ENCODE measurements at places on chromosomes 2 and 18.

DNA sequence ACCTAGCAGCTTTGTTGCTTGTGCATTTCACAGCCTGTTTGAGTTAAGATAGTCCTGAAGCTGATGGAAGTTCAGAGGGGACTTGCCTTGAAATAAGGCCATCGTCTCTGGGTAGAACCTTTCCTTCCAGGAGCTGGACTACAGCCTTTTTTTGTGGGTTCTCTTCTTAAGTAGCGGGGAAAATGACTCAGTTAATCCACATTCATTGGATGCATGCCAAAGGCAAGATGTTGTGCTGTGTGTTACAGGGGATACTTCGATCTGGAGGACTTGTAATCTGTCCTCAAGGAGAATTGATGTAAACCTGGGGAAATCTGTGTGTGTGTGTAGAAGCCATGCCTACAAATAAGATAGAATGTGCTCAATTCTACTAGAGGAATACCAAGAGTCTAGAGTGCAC is 46.8 kb downstream of the RPIA start:
- peak; percentile 32 for DNase-seq

- no peak for DNase-seq
These were observed 17.8 kb downstream of the RNF144A start for GRCh38 chr2:6934758-6935651.

DNA sequence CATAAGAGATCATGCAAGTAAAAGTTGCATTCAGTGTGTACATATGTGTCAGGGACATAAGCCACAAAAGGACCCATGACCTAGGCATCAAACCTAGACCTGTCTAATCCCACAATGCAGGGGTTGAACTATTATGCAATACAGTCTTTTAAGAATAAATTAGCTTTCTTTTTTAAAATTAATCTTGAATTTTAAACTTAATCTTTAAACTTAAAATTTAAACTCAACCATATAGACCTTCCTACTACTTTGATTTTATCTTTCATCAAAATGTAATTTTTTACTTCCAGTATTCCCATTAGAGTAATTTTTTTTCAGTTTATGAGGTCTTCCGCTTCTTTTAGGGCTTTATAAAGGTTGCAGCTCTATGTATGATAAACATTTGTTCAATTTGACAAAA is 702.9 kb downstream of the SUCLG1 start:
- no peak for DNase-seq

- no peak for DNase-seq
These were observed 128.8 kb upstream of the BCL2L11 start for GRCh38 chr2:110991911-110992310.

DNA sequence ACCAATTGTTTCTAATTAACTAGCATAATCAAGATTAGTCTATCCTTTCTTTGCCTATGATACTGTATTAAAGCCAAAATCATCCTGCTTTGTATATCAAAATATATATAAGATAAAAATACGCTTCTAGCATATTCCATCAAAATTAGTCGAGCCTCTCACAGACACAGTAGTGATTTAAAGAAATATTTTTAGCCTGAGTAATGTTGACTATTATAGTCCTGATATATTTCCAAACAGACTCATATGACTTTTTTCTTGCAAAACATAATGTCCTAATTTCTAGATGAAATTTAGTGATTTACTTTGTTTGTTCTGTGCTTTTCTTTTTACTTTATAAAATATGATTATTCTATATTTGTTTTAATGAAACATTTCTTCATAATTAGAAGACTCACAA is 30.9 kb downstream of the FAP start:
- no peak for DNase-seq

- peak; percentile 74 for DNase-seq
These were observed 497.6 kb upstream of the FAM98A start for GRCh38 chr2:34096562-34097171.

GRCh38 chr2:211344289-211344688 is 787.9 kb downstream of the CPS1 start:
- DNase-seq, result peak; percentile 43

GRCh38 chr18:3107740-3108151 is 94.8 kb upstream of the LPIN2 start:
- no peak for DNase-seq

- DNase-seq, result no peak
These were observed 283.7 kb upstream of the PKDCC start for GRCh38 chr2:41764131-41764530.

DNA sequence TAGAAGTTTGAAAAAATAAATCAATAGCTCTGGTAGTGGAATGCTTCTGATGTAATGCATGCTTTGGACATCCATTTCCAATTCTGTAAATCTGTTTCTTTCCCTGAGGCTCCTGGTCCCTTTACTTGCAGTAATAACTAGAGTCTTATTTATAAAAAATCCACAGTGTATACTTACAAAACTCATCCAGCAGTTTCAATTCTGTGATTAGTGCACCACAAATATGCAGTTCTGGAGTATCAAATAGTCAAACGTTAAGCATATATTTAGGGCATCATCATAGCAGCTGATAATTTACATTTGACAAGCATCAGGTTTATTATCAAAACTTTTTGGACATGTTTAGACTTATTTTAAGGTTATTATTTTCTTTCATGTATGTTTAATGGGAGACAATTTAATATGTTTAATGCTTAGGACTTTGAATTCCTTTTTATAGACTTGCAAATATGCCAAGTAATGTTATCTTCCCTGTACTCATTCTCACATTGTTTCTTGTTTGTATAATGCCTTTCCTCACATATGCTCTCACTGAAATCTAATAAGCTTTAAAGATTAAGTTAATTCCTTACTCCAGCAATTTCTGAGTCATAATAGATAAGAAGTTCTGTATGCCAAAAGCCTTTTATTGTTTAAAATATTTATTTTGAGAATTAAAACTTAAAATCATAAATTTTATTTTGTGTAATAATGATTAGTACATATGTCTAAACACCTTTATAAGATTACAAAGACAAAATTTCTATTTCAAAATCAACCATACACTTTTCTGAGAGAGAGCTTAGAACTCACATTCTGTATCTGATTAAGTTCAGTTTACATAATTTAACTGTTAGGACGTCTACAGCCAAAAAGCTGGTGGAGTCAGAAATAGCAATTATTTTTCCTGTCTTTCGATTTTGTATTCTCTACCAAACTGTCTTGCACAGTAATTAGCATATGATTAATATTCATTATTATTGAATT is 341.5 kb upstream of the TMEFF2 start:
- no peak for DNase-seq

GRCh38 chr2:17309181-17309580 is 209.1 kb downstream of the RAD51AP2 start:
- DNase-seq, result no peak

DNA sequence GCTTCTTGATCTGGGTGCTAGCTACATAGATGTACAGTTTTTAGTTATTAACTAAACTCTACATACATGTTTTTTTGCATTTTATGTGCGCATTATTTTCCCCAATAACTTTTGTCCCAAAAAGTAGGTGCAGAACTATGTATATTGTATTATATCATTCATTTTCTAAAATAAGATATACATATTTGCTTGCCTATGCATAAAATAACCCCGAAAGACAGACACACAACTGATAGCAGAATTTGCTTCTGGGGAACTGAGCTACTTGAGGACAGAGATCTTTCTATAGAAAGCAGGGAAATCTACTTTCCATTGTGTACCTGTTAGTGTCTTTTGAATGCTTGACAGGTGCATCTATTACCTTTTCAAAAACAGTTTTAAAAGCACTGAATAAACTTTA is 88.9 kb upstream of the SIX3 start:
- no peak for DNase-seq

- DNase-seq, result no peak
These were observed 8.5 kb upstream of the CYBRD1 start for GRCh38 chr2:171513719-171514160.

- no peak for DNase-seq
These were observed 35.4 kb downstream of the MRPL35 start for GRCh38 chr2:86234563-86235131.

- DNase-seq, result peak; percentile 68
These were observed 158.9 kb upstream of the FN1 start for GRCh38 chr2:215594766-215595165.

DNA sequence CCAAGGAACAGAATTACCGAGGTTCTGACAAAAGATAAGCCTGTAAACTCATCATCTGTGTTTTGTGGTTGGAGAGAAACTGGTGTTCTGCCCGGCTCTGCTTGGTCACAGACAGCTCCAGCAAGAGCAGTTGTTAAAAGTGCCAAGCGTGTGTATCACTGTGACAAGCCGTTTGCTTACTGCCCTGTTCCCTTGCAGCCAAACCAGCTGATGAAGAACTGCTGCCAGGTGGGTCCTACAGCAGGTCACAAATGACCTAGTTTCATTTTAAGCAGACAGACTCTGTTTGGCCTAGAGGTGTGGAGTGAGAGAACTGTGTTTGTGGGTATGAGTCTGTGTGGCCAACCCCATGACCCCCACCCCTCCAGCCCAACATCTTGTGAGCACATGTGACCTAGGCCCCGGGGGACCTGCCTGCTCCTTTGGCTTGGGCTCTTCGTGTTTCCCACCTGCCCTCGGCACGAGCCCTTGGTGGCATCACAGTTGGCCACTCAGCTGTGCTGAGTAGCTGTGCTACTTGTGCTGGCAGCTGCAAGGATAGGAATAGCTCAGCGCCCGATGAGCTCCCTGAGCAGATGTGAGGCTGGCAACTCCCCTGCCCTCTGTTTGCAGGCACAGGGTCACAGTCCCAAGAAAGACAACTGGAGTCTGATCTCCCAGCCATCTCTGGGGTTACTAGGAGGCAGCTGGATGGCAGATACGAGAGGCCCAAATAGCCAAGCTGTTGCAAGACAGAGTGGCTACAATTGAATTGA is 9.7 kb downstream of the OXER1 start:
- no peak for DNase-seq

- peak; percentile 92 for DNase-seq
These were observed 42.8 kb downstream of the CCDC102B start for GRCh38 chr18:68840554-68841263.

DNA sequence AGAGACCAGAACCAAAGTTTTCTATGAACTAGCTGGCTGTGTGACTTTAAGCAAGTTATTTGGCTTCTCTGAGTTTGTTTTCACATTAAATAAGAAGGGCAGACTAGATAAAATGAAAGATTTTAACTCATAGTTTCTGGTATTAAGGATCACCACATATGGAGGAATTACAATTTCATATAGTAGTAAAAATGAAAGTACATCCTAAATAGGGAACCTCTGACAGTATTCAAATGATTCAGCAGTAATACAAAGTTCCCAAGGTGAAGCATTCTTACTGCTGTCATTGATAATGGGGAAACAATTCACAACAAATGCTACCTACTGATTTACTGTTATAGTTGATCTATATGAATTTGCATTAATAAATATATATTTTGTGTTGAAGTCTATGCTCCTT is 170.3 kb upstream of the VRK2 start:
- no peak for DNase-seq

DNA sequence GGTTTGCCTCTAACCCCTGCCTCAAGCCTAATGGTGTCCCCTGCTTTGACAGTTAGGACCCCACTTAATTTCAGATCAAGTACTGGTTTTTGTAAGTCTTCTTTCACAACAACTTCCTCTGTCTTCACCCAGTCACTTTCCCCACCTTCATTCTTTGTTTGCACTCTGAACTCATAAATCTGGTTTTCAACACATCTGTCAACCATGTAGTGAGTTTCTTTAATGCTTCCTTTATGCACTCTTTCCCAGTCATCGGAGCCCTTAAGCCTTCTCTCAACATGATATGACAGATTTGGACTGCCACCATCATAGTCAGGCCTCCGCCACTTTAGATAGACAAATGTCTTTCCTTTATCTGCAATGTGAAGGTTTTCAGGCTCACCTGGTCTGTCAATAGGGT is 109.1 kb downstream of the PLEKHA3 start:
- DNase-seq, result no peak

DNA sequence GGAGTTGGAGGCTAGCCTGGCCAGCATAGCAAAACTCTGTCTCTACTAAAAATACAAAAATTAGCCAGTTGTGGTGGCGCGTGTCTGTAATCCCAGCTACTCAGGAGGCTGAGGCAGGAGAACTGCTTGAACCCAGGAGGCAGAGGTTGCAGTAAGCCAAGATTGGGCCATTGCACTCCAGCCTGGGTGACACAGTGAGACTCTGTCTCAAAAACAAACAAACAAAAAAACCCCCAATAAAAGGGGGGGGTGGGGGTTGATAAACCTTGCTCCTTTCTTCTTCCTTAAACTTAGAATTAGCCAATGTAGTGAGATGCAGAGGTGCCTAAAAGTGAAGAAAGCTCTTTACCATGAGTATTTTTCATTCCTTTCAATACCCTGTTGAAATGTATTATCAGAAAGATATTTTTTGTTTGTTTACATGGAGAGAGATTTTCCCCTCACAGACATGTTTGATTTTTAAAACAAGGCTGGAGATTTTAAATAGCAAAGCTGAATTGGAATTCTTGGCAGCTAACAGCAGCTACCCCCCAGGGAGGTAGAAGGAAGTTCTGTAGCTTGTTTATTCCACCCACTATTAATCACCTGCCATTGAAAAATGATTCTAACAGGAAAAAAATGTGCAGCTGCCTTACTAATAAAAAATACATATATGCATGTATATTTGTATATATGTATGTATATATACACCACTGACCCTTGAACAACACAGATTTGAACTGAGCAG is 48.6 kb downstream of the GYPC start:
- DNase-seq, result no peak

DNA sequence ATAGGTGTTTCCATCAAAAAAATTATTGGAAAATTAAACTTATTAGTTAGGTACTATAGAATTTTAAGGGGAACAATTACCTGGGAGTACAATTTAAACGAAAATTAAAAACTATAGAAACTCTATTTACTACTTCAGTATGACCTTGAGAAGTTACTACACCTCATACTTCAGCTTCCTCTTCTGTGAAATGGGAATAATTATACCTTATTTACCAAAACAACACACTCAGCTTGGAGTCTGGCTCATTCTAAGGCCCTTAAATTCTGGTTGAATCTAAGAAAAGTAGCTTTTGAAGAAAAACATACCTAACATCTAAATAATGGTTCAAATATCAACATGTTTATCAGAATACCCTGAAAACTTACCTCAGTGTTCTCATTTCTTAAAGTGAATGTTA is 2.7 kb downstream of the NABP1 start:
- DNase-seq, result no peak

DNA sequence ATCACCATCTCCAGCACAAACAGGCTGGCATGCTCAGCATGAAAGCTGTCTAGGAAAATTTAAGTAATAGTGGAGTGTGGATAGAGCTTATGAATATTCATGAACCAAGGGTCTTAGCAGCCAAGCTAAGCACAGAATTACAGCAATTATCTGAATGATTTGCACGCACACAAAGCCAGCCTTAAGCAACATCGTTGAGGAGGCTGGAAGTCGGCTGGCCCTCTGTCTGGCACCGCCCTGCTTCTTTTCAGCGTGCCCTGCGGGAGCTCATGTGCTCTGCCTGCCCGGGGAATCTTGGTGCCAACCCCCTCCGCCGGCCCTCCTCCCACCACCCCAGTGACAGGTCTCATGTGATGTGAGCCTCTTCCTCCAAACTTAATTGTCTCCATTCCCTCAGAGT is 540.1 kb downstream of the CMPK2 start:
- DNase-seq, result no peak

All from epithelial cell of esophagus (primary cell).